ENCODE measurements at places on chromosomes 1 and 21.

DNA sequence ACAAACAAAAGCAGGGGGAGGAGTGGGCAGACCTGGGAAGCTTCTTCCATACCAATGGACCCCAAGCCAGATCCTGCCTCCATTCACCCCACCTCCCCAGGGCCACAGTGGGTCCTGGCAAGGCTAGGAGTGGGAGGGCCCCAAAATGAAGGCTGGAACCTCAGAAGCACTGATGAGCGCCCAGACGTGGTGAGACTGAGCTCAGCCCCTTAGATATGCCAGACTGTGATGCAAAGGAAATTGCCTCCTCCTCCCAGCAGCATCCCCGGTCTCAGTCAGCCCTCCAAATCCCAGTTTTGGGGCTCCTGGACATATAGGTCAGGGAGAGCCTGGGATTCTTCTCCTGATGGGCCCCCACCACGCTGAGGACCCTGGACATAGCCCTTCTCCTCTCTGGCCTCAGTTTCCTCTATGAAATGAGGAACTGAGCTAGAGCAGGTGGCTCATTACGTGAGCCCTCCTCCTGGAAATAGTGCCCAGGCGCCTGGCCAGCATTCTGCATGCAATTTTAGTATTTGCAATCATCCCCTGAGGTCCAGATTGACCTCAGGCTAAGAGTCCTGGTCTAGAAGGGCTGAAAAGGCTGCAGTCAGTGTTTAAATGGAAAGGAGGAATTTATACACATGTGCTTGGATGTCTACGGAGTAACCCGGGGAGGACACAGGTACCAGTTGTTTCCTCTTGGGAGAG lies 33.5 kb downstream of the RHBG start:
- DNase-seq: no peak

DNA sequence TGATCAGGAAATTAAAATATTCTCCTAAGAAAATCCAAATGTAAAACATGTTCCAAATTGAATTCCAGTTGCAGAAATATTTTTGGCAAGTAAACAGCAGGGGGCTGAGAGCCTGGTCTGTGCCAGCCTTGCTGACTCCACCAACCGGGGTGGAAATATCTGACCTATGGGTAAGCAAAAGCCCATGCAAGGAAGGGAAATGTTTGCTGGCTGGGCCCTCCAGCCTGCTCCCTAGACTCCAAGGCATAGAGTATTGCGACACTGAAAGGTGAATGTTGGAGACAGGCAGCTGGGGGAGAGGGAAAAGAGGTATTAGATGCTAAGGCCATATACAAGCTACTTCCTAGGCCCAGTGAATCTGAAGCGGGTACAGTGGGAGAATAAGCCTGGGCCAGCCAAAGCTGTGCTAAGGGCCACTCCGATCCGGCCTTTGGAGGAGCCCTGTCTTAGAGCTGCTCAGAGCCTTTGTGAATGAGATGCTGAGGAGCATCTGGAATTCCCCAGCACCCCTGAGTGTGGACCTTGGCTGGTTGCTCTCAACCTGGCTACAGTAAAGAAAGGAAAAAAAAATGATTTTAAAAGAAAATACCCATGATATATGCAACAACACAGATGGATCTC lies 24.9 kb upstream of the ATP1B1 start:
- DNase-seq: no peak

GRCh38 chr1:227532019-227532619 lies 31.2 kb upstream of the ZNF678 start:
- DNase-seq: no peak

DNA sequence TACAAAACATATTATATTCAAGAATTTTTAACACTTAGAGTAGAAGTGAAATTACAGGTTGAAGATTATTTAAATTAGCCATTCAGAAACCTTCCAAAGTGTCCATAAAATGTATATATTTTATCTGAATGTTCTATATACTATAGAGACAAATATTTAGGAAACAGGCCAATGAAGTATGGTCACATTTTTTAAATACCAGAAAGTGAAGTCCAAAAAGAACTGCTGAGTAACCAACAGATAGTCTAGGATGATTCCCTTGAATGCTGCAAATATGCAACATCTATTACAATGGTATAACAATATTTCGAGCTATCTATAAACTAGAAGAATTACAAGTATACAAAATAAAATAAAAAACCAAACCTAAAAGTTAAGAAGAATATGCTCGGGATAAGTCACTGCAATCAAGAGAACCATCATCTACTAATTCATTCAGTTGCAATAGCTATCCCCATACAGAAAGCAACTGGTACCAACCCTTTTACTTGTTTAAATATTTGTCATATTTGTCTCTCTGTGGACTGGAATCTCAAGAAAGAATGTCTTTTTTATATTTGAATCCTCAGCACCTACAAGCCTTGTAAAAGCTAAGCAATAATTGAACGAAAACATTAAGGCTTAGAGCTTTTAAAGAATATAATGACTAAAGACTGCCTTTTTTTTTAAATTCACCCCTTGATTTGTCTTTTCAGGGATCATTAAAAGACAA lies 8.1 kb downstream of the ODF2L start:
- DNase-seq: no peak

GRCh38 chr1:61141288-61142042 lies 59.1 kb downstream of the NFIA start:
- no peak for DNase-seq

DNA sequence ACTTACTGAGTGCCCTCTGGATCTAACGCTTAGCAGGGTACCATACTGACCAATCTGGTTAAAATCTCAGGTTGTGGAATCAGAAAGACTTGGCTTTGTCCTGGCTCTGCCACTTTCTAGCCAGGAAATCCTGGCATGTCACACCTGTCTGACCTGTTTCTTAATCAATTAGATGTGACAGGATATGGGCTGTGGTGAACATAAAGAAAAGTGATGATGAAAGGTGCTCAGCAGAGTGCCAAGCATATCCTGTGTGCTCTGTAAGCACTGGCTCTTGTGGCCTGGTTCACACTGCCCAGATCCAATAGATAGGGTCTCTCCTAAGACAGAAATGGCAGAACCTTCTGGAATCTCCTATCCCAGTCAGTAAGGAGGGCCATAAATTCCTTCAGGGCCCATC lies 53.9 kb downstream of the PHC2 start:
- no peak for DNase-seq

GRCh38 chr1:196538473-196538872 lies 69.8 kb downstream of the KCNT2 start:
- DNase-seq: no peak

- DNase-seq: no peak
These were observed 132.7 kb downstream of the NTNG1 start for GRCh38 chr1:107273515-107273914.

- no peak for DNase-seq
These were observed 492.1 kb downstream of the LMO4 start for GRCh38 chr1:87820668-87821334.

DNA sequence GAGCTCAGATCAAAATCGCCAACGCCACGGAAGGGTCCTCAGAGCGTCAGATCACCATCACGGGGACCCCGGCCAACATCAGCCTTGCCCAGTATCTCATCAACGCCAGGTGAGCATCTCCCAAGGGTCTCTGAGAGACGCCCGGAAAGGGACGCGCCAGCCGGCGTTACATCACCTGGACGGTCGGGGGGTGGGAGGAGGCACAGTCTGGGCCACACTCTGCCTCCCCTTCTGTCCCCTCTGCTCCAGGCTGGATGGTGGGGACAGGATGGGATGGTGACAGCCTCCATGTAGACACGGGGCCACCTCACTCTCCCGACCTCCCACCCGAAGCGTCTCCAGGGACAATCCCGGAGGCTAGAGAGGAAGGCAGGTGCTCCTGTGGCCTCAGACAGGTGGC lies 41.5 kb upstream of the COL6A1 start:
- DNase-seq: no peak

GRCh38 chr1:181044449-181044966 lies 10.7 kb downstream of the MR1 start:
- DNase-seq: no peak

DNA sequence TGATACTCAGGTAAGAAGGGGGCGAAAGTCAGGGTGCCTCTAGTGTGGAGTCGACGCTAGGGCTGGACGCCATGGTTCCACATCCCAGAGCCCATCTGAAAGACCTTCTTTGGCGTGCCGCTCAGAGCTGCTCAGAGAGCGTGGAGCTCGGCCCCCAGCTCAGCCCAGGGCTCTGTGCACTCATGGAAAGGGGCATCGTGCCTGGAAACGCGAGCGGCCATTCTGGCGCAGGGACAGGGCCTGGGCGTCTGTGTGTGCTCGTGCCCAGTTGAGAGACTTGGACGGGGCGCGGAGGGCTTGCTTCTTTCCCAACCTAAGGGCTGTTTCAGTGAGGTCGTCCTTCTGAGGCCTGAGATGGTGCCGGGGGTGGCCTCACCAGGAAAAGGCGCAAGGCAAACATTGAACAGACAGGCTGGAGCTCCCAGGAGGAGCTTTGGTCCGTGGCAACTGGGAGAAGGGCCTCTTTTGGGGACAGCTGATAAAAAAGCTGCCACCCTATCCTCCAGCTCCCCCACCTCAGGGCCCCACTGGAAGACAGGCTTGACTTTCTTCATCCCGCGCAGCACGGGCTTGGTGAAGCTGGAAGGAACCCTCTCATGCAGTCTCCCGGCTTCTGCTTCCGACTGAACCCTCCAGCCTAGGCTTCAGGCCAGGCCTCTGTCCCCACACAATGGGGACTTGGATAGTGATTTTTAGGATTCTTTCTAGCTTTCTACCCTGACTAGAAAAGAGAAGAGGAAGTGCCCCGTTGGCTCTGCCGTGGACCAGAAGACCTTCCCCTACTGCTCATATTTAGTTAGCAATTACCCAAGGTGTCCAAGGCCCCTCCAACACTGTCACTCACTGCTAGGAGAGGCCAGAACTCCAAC lies 77.1 kb downstream of the CD58 start:
- no peak for DNase-seq

- DNase-seq: no peak
These were observed 247.4 kb downstream of the RHOU start for GRCh38 chr1:228982637-228983036.

- no peak for DNase-seq
These were observed 108.8 kb downstream of the DYRK1A start for GRCh38 chr21:37475186-37475868.

Data from T-helper 2 cell (primary cell).